ENCODE measurements at places on chromosomes 6 and 20.

- peak; percentile 15 for DNase-seq
Measured at GRCh38 chr6:24991810-24992467, 56.2 kb upstream of the RIPOR2 start.

GRCh38 chr6:64256483-64256882, 620.9 kb downstream of the PHF3 start:
- no peak for DNase-seq

- no peak for DNase-seq
Measured at GRCh38 chr6:111458670-111459232, 24.3 kb downstream of the REV3L start.

DNA sequence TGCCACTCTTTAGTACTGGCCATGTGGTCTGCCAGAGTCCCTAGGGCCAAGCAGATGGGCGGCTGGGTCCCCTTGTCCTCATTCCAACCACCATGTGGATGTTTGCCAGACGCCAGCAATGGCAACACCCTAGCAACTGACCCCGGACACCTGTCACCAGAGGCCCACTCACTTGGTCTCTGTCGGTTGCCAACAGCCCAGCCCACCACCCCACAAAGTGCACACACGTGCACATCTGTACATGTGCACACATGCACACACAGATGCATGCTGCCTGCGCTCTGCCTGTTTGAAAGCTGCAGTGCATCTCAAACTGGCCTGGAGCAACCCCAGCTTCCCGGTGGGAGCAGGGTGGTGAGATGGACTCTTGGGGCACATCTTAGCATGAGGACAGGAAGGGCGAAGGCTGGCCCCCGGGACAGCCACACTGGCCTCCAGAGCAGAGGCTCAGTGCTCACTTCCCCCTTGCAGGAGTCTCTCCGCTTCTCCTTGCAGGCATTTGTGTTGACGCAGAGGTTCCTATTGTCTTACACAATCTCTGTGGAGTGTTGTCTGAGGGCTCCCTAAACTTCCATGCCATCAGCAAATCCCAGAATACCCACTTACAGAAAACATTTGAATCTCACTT, 54.0 kb downstream of the PSMG4 start:
- no peak for DNase-seq

GRCh38 chr6:118808793-118809638, 84.9 kb upstream of the ASF1A start:
- DNase-seq, result no peak

- no peak for DNase-seq
Measured at GRCh38 chr6:16136091-16136490, 7.2 kb downstream of the MYLIP start.

DNA sequence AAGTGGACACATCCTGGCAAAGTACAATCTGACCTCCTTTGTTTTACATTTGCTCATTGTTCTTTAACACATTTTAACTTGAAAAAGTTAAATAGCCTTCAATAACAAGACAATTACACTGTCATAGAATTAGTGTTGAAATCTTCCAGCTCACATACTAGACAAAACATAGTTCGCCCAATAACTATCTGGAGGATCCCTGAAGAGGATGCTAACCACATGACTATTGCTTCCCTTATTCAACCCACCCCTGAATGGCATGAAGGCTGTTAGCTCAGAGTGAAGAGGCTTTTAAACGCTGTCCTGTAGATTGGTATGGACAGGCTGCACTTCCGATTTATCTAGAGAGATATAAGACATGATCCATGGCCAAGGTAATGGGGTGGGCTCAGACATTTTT, 15.0 kb upstream of the DSE start:
- no peak for DNase-seq

GRCh38 chr6:152673236-152673635, 24.5 kb upstream of the MYCT1 start:
- no peak for DNase-seq

GRCh38 chr6:33613146-33613794, 7.9 kb upstream of the ITPR3 start:
- no peak for DNase-seq

DNA sequence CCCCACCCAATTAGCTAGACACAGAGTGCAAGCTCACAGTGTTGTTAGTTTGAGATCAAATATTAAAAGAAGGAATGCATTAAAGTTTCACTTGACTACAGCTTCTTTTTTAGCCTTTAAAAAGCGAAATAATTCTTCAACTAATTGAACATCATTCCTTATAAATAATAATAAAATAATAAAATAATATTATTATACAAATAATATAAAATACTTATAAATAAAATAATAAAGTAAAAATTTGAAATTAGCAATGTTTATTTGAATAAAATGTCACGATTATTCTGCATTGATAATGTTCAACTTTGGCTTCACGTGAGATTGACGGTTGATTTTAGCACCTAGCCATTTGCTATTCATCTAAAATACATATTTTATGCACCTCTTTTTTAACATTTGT, 819.3 kb downstream of the FRK start:
- DNase-seq, result no peak

- DNase-seq, result no peak
Measured at GRCh38 chr6:62298745-62299392, 12.8 kb upstream of the KHDRBS2 start.

DNA sequence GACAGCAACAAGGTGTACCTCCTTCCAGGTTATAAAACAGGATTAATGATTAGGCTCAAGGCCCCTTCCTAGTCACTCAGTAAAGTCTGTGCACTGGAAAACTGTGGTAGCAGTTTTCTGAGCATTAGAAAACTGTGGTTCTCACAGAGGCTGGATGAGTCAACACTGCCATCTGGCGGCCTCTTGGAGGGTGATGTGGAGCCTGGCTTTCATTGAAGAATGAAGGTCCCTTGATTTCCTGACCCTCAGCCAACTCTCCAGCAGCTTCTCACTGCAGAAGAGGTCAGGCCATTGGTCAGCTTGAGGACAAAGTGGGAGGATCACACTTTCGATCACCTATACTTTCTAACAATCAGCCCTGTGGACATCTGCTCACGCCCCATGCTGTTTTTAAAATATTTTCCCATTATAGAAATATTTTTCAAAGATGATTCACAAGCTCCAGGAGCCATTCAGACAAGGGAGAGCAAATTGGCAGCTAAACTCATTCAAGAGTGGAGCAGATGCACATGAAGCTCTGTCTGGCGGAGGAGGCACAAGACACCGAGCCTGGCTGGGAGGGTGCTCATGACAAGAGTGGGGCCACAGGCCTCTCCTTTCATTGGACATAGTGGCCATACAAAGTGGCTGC, 23.2 kb downstream of the PSMB1 start:
- DNase-seq, result peak; percentile 21
